ENCODE measurements at places on chromosomes 7 and 10. TPM values are rescaled to one million over a fixed set of nuclear protein-coding genes. Genes with fewer than 3 reads are reported as not detected.

DNA sequence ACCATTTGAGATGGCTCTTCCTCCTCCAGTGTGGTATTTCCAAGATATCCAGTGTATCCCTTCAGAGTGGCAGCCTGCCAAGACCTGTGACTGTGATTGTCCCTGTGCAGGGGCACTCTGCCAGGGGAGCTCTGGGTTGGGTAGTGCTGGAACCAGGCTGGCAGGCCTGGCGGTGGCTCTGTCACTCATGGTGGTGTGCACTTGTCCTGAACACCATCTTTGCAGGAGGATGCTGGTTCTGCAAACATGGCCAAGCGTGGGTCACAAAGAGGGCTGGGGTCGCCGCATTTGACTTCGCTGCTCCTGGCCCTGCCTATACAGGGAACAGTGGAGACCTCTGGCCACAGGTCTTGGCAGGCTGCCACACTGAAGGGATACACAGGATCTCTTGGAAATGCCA is 205.2 kb downstream of the PRPF18 start:
- DNase-seq, result no peak

DNA sequence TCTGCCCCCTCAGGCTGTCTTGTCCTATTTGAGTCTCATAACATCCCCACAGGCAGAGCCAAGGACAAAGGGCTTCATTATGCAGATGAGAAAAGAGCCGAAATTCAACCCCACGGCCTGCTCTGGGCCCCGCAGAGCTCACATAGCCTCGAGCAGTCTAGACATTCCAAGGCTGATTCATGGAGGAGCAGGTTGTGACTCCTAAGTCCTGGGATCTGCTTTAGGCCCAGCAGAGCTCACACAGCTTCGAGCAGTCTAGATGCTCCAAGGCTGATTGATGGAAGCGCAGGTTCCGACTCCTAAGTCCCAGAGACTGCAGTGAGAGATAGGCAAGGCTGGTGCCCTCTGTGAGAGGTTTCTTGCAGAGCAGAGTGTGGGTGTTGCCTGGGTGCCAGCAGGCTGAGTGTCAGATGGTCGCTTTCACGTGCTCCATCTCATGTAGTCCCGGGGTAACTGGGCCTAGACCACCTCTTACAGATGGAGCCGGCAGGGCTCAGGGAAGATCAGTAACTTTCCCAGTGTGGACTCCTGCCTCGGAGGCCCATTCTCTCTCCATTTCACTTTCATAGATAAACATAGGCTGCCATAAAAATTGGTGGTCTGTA is 436.1 kb upstream of the FOXK1 start:
- no peak for DNase-seq

GRCh38 chr10:108685863-108686531 is 1237.3 kb downstream of the XPNPEP1 start:
- no peak for DNase-seq

- peak; percentile 8 for DNase-seq
Observed at GRCh38 chr10:34966451-34966850, 123.7 kb downstream of the CUL2 start.

DNA sequence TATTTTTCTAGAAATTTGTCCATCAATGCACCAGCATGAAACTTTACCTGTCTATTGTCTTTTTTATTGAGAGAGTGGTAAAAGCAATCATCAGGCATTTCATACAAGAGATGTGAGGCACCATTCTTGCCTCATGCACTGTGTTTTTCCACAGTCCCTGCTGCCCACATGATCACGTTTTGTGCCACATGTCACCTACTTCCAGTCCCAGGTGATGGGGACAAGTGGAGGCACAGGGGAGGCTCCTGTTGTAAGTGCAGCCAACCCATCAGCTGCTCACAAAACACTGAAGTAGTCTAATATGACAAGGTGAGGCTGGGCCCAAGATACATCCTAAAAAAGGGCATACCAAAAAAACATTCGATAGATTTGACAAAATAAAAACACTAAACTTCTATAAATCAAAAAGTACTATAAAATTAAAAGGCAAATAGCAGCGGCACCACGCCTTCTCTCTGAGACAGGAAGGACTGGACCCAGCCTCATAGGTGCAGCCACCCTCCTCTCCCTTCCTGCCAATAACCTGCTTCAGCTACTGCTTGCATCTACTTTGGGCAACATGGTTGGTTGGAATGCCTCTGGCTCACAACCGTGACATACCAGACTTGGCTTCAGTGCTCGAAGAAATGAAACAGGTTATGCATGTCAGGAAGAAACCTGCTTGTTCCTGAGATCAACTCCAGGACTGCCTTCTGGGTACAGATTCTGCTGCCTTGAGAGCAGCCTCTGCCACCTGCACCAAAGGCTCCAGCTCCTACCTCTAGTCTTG is 2.3 kb downstream of the ZC3HAV1L start:
- DNase-seq, result no peak

DNA sequence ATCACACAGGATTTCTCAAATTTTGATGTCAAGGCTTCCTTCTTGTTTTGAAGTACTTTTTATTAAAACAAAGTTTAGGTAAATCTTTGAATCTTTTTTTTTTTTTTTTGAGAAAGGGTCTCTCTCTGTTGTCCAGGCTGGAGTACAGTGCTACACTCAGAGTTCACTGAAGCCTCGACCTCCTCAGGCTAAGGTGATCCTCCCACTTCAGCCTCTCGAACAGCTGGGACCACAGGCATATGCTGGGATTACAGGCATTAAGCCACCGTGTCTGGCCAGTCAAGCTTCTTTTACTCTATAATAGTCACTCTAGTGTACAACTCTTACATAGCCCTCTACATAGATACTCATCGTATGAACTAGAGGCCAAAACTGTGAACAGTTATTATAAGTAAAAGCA is 3.4 kb downstream of the RUFY2 start:
- no peak for DNase-seq

DNA sequence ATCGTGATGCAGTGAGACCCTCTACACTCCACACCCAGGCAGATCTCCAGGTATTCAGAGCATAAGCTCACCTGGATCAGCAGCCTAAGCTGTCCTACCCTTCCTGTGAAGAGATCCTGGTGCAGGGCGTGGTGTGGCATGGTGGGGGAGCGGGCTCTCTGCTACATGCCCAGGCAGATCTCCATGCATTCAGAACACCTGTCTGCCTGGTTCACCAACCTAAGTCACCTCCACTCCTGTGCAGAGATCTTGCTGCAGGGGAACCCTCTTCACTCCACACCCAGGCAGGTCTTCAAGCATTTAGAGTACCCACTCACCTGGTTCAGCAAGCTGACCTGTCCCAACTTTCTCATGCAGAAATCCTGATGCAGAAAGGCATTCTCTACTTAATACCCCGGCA is 394.4 kb upstream of the SEMA3A start:
- no peak for DNase-seq

DNA sequence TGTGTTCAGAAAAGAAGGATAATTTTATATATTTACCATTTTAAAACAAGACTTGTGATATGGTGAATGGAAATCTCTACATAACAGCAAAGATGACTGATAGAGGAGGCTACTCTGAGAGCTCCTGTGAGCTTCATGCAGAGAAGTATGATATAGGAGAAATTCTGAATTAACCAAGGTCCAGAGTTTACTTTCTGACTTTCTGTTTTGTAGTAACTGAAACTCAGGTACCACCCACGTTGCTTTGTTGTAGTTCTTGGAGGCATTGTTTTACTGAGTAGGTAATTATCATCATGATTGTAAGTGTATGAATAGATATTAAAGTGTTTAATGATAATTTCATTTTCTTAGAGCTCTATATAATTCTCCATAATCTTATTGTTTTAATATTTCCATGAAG is 18.0 kb upstream of the SFR1 start:
- no peak for DNase-seq

DNA sequence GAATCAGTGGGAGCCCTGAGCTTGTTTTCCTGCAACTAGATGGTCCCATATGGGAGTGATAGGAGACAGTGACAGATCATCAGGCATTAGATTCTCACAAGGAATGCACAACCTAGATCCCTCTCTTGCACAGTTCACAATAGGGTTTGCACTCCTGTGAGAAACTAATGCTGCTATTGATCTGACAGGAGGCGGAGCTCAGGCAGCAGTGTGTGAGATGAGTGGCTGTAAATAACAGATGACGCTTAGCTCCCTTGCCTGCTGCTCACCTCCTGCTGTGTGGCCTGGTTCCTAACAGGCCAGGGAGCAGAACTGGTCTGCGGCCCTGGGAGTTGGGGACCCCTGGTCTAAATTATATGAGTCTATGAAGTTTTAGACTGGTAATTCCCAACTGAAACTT is 3.9 kb downstream of the MIOS start:
- DNase-seq, result no peak

DNA sequence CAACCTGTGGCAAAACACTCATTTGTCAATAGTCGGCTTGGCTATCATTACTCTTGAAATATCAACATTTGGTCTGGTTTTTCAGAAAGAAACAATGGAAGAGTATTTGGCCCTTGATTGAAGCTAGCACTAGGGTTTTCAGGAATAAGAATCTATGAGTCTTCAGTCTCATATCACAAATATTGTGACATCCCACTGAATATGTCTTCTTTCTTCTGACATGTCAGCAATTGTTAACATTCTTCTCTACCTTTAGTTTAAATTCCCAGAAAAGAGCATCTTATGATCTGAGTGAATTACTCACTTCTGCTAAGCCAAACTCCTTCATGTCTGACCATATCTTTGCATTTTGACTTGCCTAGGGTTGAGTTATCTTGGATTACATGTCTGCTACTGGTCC is 435.2 kb upstream of the SEMA3D start:
- DNase-seq, result no peak

DNA sequence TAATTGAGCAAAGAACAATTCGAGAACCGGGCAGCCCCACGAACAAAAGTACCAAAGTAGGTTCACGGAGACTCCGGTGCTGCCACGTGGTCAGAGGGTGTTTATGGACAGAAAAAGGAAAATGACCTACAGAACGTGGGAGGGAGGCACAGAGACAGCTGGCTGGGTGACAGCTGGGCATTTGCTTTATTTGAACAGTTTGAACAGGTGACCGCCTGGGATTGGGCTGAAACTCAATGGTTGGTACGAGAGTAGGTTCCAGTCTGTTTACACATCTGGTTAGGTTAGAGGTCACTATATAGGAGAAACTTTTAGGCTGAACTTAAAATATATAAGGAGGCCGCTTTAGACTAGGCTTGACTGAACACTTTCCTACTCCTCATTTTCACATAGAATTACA is 50.6 kb upstream of the CELF2 start:
- no peak for DNase-seq

DNA sequence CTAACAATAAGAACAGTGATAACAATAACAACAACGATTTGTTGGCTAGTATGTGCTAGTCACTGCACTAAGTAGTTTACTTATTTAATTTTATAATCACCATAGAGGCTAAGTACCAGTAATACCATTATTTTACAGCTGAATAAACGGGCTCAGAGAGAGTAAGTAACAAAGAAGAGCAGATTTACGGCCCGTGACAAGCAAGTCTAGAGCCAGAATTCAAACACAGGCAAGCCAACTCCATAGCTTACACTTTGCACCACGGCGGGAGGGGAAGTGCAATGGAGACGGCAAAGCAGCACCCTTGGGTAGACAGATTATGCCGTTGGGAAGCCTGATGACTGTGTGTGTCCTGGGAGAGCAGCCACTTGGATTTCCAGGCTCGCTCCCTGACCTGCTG is 1.2 kb upstream of the OR6V1 start:
- peak; percentile 27 for DNase-seq

GRCh38 chr7:158616050-158616449 is 28.4 kb upstream of the PTPRN2 start:
- no peak for DNase-seq

GRCh38 chr7:14023838-14024237 is 34.4 kb upstream of the ETV1 start:
- no peak for DNase-seq

DNA sequence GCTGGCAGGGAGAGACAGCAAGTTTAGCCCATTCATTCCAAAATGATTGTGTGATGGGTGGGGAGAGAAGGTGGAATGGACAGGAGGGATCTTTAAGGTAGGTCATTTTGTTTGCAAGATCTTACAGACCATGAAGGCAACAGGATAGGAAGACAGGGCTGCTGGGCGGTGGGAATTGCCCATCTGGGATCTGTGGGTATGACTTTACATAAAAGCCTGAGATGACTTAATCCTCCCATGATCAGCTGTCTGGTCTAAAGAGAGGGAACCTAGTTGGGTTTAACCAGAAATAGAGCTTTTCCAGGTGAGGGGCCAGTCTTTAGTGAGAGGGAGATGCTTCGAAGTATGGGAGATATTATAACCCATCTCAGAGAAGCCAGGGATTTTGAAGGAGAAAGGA is 153.7 kb downstream of the KLF6 start:
- no peak for DNase-seq

GRCh38 chr7:104288137-104288536 is 40.3 kb upstream of the LHFPL3 start:
- DNase-seq, result no peak

- no peak for DNase-seq
Observed at GRCh38 chr7:46902463-46902862, 679.4 kb downstream of the TNS3 start.

GRCh38 chr10:65571011-65571570 is 1354.7 kb upstream of the LRRTM3 start:
- peak; percentile 1 for DNase-seq

- DNase-seq, result no peak
Observed at GRCh38 chr7:150940431-150941102, 37.6 kb downstream of the KCNH2 start.

DNA sequence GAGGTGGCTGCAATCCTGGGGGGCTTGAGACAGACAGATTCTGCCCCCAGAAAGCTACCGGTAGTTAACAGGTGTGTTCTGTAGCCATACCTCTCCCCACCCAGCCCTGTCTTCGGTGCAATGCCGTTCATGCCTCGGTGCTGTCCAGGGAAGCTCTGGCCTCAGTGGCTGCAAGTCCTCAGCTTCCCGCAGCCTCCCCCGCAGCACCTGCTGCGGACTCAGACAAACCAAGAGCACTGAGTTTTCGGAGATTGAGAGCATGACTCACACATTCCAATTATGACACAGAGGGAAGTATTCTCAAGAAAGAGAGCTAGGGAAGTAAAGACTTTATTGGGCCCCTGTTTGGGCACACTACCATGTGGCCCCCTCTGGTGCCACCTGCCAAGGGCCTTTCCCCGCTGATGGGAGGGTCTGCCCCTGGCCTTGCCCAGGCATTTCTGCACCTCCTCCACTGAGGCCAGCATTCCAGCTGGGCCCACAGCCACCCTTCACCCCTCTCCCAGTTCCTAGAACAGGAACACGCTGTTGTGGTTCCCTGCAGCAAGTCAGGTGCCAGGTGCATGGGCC is 30.2 kb upstream of the EZH2 start:
- peak; percentile 88 for DNase-seq

- DNase-seq, result no peak
Observed at GRCh38 chr10:85448716-85449115, 917.9 kb downstream of the GRID1 start.

NKX1-2 gene
- total RNA-seq, result not detected

KCNH2 gene
- 0.80 TPM for total RNA-seq

MYOZ1 gene
- total RNA-seq, result not detected

NUTM2A gene
- 0.17 TPM for total RNA-seq

ANKRD61 gene
- total RNA-seq, result 0.89 TPM

SEMA3E gene
- 6.0 TPM for total RNA-seq

BMS1 gene
- total RNA-seq, result 34.9 TPM

PLXDC2 gene
- 0.69 TPM for total RNA-seq

RNLS gene
- total RNA-seq, result 4.3 TPM

POLR2J3 gene
- 6.5 TPM for total RNA-seq

BTBD16 gene
- not detected for total RNA-seq
